Activated CD4-positive, alpha-beta T cell treated with anti-CD3 and anti-CD28 coated beads, Interleukin-2, amount 10 ng/mL, durations not matched to agents 24 days and 14 days (primary cell): ENCODE measurements at places on chromosomes 11 and 22. TPM values are rescaled to one million over a fixed set of nuclear protein-coding genes. Genes with fewer than 3 reads are reported as not detected.

Gene GAS2
- total RNA-seq: 1.4 and 2.0 TPM in 2 replicates

Gene PYGM
- total RNA-seq: 2.4 and 3.1 TPM in 2 replicates

Gene GLB1L3
- total RNA-seq: 16.5 and 17.0 TPM in 2 replicates

- H3K27me3 ChIP-seq: no peaks in the 10 kb centered on the region
- H3K36me3 ChIP-seq: peaks cover 36% of the 10 kb centered on the region
Observed at GRCh38 chr11:61833926-61834277, 5.8 kb downstream of the FADS2 start.

- no peak overlapping the region for H3K27ac ChIP-seq
- DNase-seq: no peak
- H3K27me3 ChIP-seq: no peaks in the 10 kb centered on the region
- H3K36me3 ChIP-seq: no peaks in the 10 kb centered on the region
- H3K4me3 ChIP-seq: no peak overlapping the region
- no peaks in the 10 kb centered on the region for H3K4me1 ChIP-seq
Observed at GRCh38 chr11:108882211-108882831, 217.5 kb downstream of the DDX10 start.

GRCh38 chr11:67195971-67196456 lies 70.3 kb upstream of the GRK2 start:
- H3K4me1 ChIP-seq: peaks cover 3% of the 10 kb centered on the region
- peaks cover 21% of the 10 kb centered on the region for H3K36me3 ChIP-seq
- no peak overlapping the region for H3K4me3 ChIP-seq
- H3K27me3 ChIP-seq: no peaks in the 10 kb centered on the region

GRCh38 chr11:101482556-101483124 lies 101.2 kb downstream of the TRPC6 start:
- no peaks in the 10 kb centered on the region for H3K4me1 ChIP-seq
- no peak for DNase-seq
- no peak overlapping the region for H3K4me3 ChIP-seq
- H3K27me3 ChIP-seq: no peaks in the 10 kb centered on the region

DNA sequence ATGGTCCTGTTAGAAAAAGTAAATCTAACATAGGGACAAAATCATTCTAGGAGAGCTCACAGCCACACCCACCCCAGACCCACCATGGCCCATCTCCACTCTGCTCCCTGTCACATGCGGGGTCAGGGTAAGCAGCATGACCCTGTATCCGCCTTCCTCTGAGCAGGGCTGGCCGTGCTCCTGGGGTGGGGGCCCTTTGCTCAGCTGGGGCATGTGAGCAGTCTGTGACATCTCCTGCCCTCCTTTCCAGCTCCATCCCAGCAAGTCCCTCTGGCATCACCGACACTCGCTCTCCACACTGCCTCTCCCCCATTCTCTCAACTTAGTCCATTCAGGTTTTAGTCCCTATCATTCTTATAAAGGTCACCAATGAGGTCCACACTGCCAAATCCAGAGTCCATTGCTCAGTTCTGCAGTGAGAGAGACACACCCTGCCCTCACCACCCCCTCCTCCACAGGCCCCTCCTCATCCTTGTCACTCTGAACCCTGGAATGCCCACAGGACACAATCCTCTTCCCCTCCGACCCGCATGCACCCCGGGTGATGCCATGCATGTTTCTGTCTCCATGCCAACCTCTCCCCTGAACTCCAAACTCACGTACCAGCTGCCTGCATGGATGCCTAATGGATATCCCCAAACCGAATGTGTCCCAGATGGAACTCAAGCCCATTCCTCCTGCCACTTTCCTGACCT lies 65.1 kb upstream of the PITPNB start:
- peaks cover 2% of the 10 kb centered on the region for H3K4me1 ChIP-seq
- H3K27ac ChIP-seq: no peak overlapping the region
- H3K27me3 ChIP-seq: no peaks in the 10 kb centered on the region
- H3K4me3 ChIP-seq: no peak overlapping the region
- no peaks in the 10 kb centered on the region for H3K36me3 ChIP-seq

- no peak overlapping the region for H3K27ac ChIP-seq
- H3K36me3 ChIP-seq: no peaks in the 10 kb centered on the region
- no peak for DNase-seq
Observed at GRCh38 chr11:57913715-57914704, 109.7 kb upstream of the OR9Q1 start.

DNA sequence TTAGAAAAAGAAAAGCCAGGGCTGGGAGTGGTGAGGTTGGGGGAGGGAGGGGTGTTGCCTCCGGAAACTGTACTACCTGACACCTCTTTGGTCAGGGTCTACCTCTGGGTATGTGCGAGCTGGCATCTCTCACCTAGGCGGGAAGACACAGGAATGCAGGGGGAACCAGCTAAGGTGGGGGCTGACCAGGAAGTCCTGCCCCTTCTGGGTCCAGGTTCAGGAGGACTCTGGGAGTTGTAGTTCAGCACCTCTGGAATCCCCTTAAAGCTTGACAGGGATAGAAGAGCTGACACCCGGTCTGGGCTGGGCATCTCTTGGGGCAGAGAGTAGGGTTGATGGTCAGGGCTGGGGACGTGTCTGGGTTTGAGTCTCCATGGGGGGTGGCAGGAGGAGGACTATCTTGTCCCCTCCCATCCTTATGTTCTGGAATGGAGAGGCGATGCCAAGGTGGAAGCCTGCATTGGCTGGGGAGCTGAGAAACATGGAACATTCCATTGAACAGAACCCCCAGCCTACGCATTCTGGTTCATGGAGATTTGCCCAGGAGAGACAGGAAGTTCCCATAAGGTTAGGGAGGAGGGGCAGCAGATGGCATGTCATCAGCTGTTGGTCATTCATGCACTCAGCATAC lies 2.1 kb upstream of the KIAA1671 start:
- peak overlapping the region; percentile 40 for H3K27ac ChIP-seq
- peaks cover 52% of the 10 kb centered on the region for H3K27me3 ChIP-seq
- H3K4me1 ChIP-seq: peaks cover 25% of the 10 kb centered on the region
- H3K36me3 ChIP-seq: no peaks in the 10 kb centered on the region
- peak overlapping the region; percentile 40 for H3K4me3 ChIP-seq
- DNase-seq: no peak
